Stimulated activated CD8-positive, alpha-beta memory T cell treated with anti-CD3 and anti-CD28 coated beads, Interleukin-15, amount 100 ng/mL, for 24 hours (primary cell): ENCODE measurements at places on chromosomes 11 and 22.

- no peak for DNase-seq
Measured at GRCh38 chr11:135073870-135074269, 661.8 kb upstream of the B3GAT1 start.

GRCh38 chr22:32080904-32081303, 37.8 kb downstream of the SLC5A1 start:
- no peak for DNase-seq

DNA sequence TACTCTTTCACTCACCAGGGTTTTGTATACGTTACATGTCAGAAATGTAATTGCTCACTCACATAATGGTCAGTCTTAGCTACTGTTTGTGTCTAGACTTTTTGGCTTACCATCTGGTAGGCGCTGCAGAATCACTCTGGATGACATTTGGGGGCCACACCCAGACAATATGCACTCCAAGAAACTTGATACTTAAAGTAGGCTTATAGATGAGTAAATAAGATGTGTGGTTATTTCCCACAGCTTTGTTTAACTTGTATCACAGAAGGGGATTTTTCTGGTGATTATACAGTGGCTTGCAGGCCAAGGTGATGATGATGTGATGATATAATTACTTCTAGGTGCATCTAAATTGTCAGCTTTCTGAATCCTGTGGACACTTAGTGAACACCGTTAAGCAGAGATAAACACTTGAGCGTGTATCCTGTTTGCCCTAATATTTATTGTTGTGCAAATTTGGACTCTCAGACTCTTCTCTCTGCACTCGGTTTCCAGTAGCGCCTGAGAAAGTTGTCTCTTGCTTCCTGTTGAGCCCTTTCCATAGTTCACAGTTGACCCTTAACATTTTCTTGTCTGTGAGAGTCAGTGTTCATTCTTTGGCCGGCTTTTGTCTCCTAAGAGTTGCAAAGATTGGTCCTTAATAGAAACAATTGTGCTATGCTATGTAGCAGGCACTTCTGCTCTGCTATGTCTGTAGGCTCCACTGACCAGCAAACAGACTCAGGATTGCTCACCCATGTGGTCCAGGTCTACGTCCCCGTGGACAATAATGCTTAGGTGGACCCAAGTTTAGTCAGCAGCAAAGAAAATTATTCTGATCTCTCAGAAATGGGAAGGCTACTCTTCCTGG, 89.3 kb downstream of the PRR5L start:
- DNase-seq, result no peak

DNA sequence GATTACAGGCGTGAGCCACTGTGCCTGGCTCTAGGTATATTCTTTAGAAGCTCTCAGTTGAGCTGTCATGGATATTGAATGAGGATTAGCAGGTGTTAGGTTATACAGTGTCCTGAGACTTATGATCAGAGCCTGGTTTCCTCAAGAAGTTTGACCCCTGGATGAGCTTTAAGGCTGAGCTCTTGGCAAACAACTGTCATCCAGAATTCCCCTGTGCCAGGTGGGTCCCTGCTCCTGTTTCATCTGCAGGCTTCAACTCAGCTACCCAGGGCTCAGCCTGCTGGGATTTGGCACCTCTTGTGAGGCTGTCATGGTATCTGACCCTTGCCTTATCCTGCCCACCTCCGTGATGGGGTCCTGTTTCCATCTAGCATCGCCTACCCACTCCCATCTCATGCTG, 24.3 kb downstream of the SERPINH1 start:
- no peak for DNase-seq

GRCh38 chr11:119858288-119858687, 129.3 kb upstream of the NECTIN1 start:
- DNase-seq, result no peak
